ENCODE measurements at places on chromosomes 7 and 10.

DNA sequence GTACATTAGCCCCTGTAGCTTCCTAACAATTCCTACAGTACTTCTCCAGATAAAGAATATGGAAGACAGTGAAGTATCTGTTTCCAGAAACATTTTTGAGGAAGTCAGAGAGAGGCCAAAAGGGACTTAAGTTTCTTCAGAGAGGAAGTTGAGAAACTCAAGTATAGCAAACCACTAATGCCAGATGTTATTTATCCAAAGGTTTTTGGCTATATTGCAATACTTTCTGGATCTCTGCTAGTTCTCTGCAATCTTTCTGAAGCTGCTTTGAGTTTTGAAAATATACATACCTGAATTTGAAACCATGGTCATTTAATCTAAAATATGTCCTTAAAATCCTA is 64.7 kb downstream of the BICC1 start:
- DNase-seq, result no peak

DNA sequence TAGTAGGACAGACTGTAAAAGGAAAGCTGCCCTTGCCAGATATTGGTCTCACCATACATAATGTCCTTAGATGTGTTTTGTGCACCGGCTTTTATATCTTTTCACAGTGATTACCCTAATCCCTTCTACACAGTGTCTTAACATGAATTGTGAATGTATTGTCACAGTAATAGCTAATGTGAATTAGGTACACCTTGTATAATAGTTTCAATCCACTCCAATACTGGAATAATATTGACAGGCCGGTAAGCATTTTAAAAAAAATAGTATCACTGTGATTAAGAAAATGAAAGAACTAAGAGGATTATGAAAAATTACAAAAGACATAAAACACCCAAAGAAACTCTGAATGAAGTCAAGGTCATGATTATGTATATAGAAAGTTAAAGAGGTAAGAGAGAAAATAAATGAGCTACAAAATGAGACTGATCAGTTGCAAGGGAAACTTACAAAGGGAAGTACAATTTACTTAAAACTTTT is 420.9 kb downstream of the PLXDC2 start:
- DNase-seq, result no peak

GRCh38 chr10:89525556-89525955 is 9.8 kb downstream of the SLC16A12 start:
- DNase-seq, result no peak

GRCh38 chr7:39062811-39063210 is 85.1 kb downstream of the POU6F2 start:
- no peak for DNase-seq

- DNase-seq, result no peak
These were observed 33.0 kb downstream of the PLEKHA1 start for GRCh38 chr10:122407375-122408125.

DNA sequence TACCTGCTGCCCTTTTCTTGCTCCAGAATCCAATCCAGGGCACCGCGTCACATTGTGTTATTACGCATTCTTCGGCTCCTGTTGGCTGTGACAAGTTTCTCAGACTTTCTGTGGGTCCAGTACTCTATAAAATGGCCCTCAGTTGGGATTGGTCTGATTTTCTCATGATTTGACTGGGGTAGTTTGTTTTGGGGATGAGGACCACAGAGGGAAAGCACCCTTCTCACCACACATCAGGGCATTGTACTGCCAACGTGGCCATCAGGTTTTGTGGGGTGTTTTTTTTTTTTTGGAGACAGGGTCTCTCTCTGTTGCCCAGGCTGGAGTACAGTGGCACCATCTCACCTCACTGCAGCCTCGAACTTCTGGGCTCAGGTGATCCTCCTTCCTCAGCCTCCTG is 17.0 kb upstream of the ORAI2 start:
- DNase-seq, result no peak

- DNase-seq, result no peak
These were observed 161.0 kb downstream of the SEM1 start for GRCh38 chr7:96548664-96549063.

GRCh38 chr10:19638896-19639233 is 177.4 kb upstream of the PLXDC2 start:
- DNase-seq, result no peak

DNA sequence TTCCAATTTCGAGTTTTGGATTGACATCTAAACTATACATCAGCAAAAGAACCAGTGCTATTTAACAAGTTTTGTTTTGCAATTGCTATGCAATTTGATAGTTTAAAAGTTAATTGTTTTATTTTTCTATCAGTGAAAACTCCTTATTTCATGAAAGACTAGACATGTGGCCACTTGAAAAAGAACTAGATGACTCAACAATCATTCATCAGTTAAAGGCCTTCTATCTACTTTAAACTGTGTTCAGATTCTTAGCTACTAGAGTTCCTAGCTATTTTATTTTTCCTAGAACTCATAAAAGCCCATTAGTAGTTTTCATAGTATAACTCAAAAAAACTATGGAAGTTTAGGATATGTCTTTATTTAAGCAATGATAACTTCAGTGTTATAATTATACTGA is 104.6 kb upstream of the LSM8 start:
- no peak for DNase-seq

- DNase-seq, result no peak
These were observed 138.3 kb upstream of the KLF14 start for GRCh38 chr7:130872341-130872740.

- DNase-seq, result no peak
These were observed 302.8 kb downstream of the PTPRN2 start for GRCh38 chr7:158284617-158285382.

DNA sequence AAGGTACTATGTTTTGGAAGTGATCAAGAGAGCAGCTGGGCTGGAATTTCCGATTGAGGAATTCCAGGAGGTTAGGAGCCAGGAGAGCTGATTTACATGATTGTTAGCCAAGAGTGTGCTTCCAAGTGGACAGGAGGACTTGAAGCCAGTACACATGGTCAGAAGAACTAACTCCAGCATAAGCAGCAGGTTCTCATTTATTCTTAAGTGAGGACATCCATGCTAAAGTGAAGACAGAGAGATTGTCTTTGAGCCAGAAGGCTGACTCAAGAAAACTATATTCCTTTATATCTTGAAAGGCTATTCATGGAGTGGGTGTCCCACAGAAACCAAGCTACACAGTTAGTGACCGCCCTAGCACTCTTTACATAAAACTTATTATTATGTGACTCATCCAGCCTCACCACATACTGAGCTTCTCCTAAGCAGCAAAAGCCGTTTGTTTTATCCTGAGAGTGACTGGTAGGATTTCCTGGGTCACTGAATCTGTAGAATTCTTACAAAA is 56.7 kb upstream of the SEMA3A start:
- no peak for DNase-seq

DNA sequence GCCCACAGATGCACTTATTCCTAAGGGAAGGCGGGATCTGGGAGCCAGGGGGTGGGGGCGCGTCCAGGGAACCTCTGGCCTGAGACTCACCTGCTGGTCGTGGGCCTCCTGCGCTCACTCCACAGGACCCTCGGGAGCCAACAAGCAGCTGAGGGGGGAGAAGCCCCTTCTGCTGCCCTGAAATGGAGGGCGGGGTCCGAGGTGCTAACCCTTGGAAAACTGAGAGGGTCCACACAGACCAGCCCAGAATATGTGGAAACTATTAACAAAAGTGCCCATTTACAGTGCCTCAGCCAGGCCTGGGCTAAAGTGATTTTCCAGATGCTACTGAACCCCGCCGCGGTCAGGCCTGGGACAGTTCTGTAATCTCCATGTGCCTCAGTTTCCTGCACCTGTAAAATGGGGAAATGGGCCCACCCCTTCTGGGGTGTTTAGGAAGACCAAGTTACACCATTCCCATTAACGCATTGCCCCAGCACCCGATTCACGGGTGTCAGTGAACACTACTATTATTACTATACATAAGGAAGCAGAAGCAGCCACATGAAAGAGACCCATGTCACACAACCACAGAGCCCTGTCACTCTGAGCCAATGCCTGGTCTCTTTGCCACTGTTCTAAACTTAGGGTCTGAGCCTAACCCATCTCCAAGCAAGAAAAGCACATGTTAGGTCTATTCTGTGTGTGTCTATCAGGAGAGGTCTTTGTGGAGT is 630 bp upstream of the VSTM4 start:
- no peak for DNase-seq

DNA sequence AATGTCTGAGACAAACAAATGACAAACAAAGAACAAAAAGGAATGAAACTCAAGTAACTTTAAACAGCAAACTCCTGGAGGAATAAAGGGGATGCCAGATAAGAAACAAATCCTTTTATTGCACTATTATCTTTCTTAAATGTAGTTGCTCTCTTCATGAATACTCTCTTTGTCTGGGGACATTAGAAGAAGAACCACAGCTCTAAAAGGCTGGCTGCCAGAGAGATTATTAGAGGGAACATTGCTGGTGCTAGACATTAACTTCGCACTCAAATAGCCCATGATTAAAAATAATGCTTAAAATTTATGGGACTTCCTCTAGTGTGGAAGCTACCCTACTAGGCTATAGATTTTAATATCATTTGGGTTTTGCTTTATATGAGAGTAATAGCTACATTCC is 1330.4 kb downstream of the XPNPEP1 start:
- DNase-seq, result no peak

DNA sequence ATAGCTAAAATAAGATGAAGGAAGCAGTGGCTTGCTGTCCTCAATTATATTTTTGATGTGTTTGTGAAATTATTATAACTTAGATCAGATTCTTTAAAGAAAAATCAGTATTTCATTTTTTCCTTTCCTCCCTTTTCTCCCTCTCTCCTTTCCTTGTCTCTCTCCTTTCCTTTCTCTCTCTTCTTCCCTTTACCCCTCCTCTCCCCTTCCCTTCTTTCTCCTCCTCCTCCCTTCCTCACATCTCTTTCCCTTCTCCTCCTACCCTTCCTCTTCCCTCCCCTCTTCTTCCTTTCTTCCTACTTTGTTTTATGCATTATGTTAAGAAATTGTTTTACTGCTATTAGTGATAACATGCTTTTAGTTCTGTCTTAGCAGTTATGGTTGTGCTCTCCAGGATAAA is 171.5 kb downstream of the ADK start:
- DNase-seq, result no peak

DNA sequence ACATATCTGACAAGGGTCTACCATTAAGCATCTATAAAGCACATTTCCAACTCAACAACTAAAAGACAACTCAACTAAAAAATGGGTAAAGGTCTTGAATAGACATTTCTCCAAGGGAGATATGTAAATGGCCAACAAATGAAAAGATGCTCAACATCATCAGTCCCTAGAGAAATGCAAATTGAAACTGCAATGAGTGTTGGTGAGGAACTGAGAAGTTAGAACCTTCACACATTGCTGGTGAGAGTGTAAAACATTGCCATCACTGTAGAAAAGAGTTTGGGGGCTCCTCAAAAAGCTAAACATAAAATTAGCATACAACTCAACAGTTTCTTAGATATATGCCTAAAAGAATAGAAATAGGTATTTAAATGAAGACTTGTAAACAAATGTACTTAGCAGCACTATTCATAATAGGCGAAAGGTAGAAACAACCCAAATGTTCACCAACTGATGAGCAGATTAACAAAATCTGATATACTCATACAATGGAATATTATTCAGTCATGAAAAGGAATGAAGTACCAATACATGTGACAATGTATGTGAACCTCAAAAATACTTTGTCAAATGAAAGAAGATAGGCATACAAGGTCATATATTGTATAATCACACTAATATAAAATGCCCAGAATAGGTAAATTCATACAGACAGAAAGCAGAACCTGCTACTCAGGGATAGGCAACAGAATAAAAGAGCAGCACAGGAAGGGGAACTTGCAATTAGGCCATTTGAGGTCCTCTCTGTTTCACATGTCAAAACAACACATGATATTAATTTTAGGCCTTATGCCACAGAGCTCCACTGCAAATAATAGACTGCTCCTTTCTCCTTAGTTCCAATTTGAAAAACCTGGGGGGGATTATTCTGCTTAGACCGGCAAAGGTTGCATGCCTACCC is 10.6 kb upstream of the LRRC72 start:
- no peak for DNase-seq

DNA sequence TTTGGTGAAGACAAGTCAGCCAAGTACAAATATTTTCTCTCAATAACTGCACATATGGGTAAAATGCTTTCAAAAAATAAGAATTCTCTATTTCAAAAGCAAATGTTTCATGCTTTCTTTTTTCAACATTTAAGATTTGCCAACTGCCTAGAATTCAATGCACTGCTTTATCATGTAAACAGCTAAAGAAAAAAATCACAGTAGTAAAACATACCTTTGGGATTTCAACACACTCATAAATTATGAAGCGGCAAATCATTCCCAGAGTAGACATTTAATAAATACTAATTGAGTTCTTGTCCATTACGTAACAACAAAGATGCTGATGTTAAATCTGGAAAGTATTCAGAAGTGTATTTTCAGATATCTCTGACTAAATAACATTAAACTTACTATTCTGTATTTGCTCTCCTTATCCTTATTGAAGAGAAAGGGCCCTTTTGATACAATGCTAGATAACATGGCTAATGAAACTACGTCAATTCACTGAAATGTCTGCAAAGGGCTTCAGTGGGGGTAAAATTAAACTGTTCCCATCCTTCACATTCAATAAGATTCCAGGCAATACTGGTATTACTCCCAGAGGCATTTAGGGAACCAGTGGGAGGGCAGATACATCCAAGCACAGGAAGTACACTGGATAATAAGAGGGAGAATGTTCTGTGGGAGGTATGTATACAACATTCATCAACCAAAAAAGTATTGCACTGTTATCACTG is 13.9 kb downstream of the NAPEPLD start:
- DNase-seq, result no peak

DNA sequence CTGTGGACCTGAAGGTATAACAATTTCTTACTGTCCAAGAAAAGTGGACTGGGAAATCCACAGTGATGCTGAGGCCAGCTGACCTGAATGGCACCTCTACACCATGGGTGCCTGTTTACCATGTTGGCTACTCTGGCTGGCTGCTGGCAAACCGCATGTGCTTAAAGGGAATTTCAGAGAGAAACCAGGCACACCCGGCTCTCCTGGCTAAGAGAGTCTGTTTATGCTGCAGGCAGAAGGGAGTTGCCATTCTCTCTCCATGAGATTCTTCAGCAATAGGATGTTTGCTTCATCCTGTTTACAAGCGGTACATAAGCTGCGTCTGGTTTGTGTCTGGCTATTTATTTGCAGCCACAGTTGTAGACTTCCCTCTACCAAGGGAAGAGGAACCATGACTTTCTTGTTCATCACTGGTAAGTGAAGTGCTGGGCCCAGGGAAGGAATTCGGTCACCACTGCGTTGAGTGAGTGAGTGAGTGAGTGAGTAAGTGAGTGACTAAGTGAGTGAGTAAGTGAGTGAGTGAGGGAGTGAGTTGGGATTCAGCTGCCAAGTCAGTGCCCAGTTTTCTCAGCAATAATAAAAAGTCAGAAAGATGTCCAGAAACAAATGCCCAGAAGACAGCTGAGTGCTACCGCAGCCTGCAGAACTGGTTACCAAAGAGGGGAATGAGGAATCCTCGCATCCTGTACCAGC is 90.4 kb downstream of the COBL start:
- DNase-seq, result no peak

- no peak for DNase-seq
These were observed 13.5 kb downstream of the SUN1 start for GRCh38 chr7:845731-846130.

- no peak for DNase-seq
These were observed 94.4 kb downstream of the GLRX3 start for GRCh38 chr10:130230611-130231010.
